ENCODE measurements at places on chromosomes 3 and 15.

DNA sequence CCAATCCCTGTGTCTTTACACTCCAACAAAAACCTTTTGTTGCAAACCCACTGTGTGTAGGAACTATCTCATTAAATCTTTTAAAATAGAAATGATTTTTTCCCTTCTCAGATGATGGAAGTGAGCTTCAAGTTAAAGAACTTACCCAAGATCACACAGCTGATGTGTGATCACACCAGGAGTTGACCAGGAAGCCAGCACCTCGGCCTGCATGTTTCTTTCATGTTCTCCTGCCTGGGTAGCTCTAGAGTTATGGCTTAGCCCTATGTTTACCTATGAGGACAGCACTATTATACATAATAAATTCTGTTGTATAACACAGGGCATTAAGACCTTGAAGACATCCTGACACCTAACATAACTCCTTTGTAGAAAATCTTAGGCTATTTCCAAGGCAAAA, 132.1 kb upstream of the KLHL25 start:
- no peak for DNase-seq

- no peak for DNase-seq
These were observed 213.8 kb upstream of the FEZF2 start for GRCh38 chr3:62587169-62587568.

- no peak for DNase-seq
These were observed 108.1 kb upstream of the THBS1 start for GRCh38 chr15:39472621-39473297.

DNA sequence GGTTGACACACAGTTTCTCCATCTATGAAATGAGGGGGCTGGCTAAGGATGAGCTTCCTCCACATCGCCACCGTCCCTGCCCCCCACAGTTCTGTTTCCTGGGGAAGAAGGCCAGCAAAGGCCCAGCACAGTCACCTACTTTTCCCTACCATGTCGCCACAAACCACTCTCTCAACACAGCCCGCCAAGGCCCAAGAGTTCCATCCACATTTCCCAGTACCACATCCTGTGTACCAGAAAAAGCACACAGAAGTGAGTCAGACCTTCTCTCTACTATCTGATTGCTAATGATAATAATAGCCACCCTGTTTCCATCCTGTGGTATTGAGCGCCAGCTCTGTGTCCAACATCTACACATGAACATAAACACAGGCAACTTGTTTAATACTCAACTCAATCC, 30.3 kb upstream of the C15orf39 start:
- DNase-seq, result no peak

GRCh38 chr15:70236341-70237086, 138.8 kb upstream of the TLE3 start:
- DNase-seq, result no peak

GRCh38 chr3:150830094-150830681, 67.2 kb upstream of the SIAH2 start:
- no peak for DNase-seq

DNA sequence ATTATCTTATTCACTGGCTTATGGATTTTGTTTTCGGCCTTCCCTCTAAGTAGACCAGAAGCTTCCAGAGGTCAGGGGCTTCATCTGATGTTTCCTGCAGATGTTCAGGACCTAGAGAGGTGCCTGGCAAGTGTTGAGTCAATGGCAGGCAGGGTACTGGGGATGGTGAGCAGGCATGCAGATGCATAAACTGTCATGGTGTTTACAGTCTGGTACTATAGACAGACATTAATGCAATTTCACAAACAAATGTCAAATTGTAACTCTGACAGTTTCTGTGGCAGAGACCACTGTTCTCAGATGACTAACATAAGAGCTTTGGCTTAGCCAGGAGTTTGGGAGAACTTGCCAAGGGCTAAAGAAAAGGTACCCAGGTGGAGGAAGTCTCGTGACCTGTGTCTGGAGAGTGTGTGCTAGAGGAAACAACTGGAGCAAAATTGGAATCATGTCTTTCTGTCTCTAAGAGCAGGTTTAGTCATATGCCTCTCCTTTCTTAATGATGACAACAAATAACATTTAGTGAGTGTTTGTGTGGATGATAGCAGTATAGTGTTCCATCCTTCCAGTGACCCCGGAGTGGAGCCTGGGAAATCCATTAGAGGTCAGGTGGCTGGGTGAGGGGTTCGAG, 53.7 kb upstream of the TRAK1 start:
- no peak for DNase-seq
